ENCODE measurements at places on chromosomes 7 and 10.

DNA sequence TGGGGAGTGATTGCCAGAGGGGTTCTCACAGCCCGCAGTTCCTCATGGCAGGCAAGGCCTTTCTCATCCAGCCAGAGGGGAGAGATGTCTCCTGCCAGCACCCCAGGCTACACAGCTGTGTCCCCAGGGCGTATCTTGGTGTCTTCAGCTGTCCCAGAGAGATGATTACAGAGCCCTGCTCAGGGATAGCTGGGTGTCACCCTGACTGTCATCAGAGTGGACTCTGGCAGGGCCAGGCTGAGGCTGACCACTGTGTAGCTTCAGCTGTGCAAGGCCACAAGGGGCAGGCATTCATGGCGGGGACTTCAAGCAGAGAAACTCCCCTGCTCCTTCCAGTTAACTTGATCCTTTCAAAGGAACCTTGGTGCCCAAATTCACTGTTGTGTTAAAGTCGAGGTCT is 124.2 kb downstream of the RGS10 start:
- DNase-seq = no peak

DNA sequence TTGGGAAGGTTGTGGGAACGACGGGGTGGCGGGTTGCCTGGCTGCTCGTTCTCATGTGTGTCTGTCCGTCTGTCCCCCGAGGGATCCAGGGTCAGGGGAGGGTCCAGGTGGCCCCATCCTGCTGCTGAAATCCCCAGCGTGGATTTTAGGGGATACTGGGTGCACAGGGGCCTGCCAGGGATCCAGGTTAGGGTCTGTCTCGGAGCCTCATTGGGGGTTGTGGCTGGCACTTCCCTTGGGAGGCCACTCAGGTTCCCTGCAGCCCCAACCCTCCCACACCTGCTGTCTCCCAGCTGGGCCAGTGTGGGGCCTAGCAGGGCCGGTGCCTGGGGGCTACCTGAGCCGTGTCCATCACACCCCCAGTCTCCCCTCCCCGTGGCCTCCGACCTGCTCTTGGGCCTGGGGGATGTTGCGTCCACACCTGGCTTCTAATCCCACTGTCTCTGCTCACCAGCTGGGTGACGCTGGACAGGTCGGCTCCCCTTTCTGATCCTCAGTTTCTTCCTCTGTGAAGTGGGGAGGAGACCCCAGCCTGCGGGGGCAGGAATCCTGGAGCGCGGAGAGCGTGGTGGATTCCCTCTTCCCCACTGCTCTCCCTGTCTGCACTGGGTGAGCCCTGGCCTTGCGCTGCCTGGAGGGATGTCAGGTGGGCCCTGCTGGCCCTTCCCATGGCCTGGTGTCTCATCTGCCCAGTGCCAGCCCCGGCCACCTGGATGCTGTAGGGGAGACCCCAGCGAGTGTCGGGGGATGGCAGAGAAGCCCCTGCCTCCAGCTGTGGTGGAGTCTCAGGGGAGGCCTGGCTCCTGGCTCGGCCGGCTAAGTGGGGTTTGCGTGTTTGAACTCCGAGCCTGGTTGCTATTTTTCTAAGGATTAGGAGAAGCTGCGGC is 81.6 kb downstream of the UNCX start:
- DNase-seq = no peak

GRCh38 chr10:1274111-1274661 is 218.0 kb downstream of the WDR37 start:
- no peak for DNase-seq

GRCh38 chr10:78931321-78932053 is 137.3 kb upstream of the ZMIZ1 start:
- DNase-seq = peak; percentile 81

- no peak for DNase-seq
Observed at GRCh38 chr10:119131512-119132240, 27.8 kb downstream of the DENND10 start.

GRCh38 chr10:4354382-4354812 is 471.6 kb upstream of the AKR1E2 start:
- DNase-seq = no peak

- no peak for DNase-seq
Observed at GRCh38 chr10:99296605-99297004, 32.6 kb upstream of the CNNM1 start.

DNA sequence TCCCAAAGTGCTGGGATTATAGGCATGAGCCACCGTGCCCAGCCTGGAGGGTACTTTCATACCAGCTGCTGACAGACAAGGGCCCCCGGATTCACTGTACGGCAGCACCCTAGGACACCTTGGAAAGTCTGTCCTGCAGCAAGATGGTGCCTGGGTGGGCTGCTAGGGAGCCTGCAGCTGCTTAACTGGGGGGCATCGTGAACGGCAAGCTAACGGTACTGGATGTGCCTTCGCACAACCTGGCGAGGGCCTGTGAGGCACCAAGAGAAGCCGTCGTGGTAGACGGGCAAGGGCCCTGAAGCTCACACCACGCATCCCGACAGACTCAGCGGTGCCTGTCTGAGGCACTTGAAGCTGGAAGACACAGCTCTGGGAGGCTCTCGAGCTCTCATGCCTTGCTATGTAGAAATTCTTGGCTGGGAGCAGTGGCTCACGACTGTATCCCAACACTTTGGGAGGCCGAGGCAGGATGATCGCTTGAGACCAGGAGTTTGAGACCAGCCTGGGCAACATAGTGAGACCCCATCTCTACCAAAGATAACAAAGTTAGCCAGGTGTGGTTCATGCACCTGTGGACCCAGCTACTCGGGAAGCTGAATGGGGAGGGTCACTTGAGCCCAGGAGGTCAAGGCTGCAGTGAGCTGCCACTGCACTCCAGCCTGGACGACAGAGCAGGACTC is 9.4 kb downstream of the BRAT1 start:
- no peak for DNase-seq
